GM18507 (cell line): ENCODE measurements at places on chromosomes 16 and 17.

GRCh38 chr17:6191405-6192324 lies 121.5 kb downstream of the WSCD1 start:
- no peak for DNase-seq

DNA sequence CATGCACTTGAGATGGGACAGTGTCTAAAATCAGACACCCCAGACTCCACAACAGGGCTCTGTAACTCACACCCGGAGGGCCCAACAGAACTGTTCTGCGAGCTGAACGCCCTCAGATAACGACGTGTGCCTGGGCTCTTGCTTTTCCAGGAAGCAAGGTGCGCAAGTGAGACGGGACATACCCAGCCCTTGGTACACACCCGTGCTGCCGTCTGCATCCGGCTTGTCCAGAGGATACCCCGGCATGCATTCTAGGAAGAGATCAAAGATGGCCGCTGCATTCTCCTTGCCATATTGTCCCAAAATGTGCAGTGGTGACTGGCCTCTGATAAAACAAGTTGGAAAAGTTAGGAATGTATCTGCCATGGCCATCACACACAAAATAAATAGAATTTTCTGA lies 29.4 kb downstream of the CYB5D2 start:
- no peak for DNase-seq

DNA sequence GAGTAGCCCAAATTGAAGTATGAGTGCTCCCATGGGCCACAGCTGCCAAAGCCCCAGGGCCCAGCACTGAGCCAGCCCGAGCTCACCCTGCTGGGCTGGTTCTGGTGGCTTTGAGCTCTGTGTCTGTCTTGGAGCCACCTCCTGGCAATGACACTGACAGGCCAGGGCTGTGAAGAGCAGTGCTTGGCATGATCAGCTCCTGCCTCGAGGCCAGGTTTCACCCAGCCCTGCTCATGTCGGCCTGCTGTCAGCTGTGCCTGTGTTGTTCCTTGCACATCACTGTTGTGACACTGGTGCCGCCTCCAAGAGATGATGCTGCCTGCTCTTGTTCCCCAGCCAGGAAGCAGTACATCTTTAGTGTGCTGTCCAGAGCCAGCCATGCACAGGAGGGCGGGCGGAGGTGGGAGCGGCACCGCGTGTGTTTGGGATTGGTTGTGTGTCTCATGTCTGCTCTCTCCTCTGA lies 26.0 kb downstream of the PLD6 start:
- DNase-seq: no peak

DNA sequence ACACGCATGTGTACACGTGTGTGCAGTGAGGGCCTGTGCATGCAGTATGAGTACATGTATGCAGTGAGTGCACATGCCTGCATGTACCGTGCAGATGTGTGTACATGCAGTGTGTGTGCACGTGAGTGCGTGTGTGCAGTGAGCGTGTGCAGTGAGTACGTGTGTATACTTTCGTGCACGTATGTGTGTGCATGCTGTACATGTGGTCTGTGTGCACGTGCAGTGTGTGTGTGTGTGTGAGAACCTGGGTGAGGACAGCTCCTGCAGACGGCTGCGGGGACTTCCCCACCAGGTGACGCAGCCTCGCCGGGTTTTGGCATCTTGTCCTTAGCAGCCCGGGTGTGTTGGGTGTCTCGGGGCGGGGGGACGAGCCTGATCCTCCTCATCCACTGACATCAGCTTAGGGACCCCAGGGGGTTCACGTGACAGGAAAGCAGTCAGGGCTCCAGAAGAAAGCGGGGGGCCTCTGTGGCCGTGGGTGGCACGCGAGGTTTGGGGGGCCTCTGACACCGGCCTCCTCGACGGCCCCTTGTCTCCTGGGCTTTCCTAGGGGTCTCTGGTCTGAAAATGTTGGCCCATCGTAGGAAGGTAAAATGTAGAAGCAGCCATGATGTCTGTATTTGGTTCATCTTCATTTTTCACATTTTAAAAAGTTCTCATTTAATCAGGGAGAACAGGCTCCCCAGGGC lies 119.6 kb upstream of the ZNF750 start:
- DNase-seq: no peak

GRCh38 chr16:76193906-76194615 lies 83.1 kb upstream of the CNTNAP4 start:
- no peak for DNase-seq

DNA sequence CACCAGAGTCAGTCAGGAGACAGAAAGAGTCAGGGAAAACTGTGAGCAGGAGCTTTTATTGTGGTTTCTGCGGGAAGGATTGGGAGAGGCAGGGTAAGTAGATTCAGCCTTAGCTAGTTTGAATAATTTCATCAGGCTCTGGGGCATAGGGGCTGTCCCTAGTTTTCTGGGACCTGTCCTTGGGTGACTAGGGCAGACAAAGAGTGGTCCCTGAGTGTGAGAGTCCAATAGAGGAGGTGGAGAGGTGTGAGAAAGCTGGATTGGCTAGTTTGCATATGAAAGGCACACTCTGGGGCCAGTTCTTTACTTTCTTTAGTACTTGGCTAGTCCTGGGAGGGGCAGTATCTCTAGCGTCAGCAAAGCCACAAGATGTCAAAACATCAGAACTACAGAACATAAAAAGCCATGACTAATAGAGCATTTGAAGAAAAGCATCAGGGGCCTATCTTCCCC lies 255.6 kb downstream of the HS3ST3A1 start:
- no peak for DNase-seq

DNA sequence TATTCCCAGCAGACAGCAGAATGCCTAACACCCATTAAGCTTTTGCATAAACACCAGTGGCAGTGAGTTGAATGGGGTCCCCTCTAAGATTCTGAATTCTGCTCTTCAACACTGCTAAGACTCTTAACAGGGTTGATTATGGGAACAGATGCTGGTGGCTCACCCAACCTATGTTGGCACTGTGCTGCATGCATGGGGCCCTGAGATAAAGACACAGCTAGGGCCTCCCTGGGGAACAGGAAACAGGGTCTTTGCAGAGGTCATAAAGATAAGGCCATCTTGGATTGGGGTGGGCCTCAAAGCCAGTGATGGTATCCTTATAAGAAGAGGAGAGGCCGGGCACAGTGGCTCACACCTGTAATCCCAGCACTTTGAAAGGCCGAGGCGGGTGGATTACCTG lies 190.8 kb downstream of the SLC39A11 start:
- no peak for DNase-seq

- DNase-seq: no peak
These were observed 520.4 kb upstream of the WSB1 start for GRCh38 chr17:26773189-26774188.

GRCh38 chr16:10617662-10618420 lies 37.4 kb upstream of the EMP2 start:
- DNase-seq: no peak

- no peak for DNase-seq
These were observed 1.5 kb upstream of the ALDH3A2 start for GRCh38 chr17:19646788-19647696.

DNA sequence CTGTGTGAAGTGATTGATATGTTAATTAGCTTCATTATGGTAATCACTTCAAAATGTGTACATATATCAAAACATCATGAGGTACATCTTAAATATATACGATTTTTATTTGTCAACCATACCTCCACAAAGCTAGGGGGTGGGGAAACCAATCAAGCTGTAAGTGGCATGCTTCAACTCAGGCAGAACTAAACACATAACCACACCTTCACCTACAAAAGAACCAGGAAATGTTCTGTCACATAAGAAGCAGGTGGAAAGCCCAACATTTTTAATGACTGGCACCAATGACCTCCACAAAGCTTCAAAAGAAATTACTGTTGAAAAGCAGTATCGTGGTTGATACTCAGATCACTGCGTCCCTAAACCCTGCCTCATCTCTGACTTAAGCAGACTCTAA lies 867.7 kb upstream of the EEF2KMT start:
- no peak for DNase-seq
